ENCODE measurements at places on chromosomes 2 and 18.

DNA sequence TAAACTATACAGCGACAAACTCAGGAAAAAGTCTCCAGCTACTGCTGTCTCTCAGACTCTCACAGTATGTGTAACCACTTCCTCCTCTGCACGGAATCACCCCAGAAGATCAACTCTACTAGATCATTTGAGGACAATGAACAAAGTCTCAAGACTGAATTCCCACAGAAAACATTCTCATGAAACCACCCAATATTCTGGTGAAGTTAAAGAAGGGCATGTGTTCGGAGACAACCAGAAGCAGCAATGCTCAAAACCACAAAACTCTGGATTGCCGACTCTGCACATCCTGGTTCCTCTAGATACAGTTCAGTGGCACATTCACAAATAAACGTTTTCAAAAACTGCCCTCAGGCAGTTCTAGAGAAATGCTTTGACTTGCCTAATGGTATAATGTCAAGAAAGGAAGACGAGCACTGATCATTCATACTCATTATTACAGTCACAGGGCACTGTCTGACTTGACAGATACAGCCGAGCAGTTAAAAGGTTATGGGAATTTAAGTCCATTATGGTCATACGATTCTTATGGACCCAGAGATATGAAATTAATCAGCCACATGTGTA, 91.9 kb upstream of the STK17B start:
- peak; percentile 45 for DNase-seq

- no peak for DNase-seq
Measured at GRCh38 chr2:122639711-122640110, 884.3 kb downstream of the TSN start.

GRCh38 chr18:10482985-10483949, 28.8 kb downstream of the APCDD1 start:
- peak; percentile 80 for DNase-seq

DNA sequence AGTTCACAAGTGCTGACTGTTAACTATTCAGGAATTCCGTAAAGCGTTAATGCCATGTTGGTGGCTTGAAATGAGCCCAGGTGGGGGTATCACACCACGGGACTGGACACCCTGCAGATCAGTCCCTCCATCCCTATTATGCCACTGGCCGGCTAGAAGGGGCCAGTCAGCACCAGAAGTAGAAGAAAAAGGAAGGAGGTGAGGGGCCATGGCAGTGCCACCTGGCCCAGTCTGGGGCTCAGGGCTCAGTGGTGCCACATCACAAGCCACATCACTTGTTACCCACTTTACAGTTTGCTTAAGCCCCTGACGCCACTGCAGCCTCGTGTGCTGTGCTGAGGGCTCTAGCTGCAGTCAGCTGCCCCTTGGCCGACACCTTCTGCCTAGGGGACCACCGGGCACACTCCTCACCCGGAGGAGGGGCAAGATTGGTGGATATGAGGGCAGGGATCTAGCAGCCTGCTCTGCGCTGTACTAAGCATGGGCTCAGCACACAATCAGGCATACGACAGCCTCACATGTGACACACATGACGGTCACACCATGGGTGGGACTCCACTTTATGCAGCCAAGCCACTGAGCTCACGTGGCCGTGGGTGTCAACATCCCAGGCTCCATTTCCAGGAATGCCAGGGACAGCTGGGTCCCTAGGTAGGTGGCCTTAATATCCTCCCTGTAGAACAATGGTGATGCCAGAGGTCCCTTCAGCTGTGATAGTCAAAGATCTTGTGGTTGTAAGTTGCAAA, 3.6 kb downstream of the LIMS2 start:
- no peak for DNase-seq

GRCh38 chr2:25720575-25720974, 47.2 kb upstream of the DTNB start:
- DNase-seq: no peak

DNA sequence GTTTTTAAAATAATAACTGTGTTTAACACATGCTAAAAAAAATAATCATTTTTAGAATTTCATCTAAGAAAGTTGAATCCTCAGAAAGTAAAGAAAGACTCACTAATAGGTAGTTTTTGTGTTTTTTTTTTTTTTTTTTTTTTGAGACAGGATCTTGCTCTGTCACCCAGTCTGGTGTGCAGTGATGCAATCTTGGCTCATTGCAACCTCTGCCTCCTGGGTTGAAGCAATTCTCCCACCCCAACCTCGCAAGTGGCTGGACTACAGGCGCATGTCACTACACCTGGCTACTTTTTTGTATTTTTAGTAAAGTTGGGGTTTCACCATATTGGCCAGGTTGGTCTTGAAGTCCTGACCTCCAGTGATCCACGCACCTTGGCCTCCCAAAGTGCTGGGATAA, 7.1 kb downstream of the CKAP2L start:
- DNase-seq: no peak

DNA sequence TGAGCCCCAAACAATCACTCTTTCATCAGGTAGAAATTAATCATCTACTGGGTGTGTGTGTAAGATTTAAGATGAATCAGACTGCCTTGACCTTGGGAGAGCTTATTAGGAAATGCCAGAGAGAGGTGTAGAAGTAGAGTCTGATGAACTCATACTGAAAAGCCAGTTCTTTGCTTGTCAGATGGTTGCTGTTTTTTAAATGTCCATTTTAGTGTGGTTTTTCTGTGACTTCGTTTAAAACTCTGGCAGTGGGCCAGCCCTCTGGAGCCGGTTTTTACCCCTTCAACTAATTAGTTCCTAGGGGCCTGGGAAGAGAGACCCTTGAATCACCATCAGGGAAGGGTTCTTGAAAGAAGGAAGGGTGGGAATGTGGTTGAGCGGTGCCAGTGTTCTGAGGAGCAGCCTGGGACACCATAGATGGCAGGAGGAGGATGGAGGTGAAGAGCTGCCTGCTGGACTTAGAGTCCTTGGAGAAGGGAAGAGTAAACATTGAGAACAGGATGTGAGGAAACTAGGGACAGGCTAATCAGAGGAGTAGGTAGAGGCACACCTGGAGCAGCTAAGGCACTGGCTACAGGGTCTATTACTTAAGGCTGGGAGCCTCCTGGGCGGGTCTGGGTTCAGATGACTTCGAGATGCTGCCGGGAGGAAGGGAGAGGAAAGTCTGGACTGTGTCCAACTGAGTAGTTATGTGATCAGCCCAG, 66.1 kb downstream of the LRRFIP1 start:
- no peak for DNase-seq

GRCh38 chr18:54069729-54070128, 154.7 kb downstream of the MBD2 start:
- no peak for DNase-seq

DNA sequence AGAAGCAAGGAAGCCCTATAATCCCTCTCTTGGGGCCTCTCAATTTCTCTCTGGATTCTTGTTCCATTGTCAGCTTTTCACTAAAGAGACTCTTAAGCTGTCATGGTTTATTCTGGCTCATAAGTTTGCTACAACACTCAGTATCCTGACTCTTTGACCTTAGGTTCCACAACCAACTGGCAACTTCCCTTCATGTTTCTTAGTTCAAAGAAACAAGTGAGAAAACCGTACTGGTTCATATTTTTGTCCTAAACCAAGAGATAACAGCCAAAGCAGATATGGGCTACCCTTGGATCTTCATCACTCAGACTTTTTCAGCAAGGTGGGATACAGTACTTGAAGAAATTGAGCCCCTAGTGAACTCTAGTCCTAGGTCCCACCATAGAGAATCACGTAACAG, 109.9 kb upstream of the CRIM1 start:
- DNase-seq: no peak

DNA sequence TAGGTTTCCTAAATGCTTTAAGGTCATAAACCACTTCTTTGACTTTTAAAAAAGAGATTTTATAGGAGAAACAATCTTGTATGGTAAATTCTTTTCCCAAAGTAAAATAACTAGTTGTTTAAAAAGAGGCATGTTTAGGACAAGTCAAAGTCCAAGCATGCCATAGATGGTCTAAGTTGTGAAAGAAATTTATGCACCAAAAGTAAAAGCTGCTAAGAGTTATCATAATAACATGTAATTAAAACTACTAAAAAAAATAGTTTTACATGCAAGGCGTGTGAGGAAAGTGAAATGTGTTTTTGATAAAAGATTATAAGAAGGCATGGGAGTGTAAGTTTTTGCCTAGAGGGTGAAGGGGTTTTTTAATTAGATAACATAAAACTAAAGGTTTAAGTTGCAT, 22.5 kb downstream of the FAM210A start:
- DNase-seq: no peak

DNA sequence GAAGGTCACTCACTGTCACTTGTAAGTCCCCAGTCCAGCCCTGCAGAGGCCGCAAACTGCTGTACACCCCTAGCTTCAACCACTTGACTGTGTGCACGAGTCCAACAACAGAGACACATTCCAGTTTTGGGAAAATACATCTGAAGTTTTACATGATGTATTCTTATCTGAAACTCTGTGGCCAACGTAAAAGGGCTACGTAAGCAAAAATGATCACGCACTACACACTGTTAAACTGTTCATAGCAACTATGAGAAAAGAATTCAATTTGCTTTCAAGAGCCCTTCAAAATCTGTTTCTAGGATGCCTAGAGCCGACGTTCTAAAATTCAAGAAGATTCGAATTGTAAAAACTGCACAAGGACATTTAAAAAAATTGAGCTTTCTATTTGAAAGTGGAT, 26.0 kb downstream of the EDAR start:
- no peak for DNase-seq

DNA sequence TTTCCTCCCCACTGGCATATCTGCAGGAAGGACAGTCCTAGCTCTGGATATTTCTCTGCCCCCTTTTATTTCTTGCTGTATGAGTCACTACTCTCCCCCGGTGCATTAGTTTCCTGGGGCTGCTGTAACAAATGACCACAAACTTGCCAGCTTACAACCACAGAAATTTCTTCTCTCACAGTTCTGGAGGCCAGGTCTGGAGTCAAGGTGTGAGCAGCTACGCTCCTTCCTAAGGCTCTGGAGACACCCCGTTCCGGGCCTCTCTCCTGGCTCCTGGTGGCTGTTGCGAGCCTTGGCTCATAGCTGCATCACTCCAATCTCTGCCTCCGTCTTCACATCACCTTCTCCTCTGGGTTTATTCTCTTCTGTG, 34.1 kb downstream of the PTPRM start:
- DNase-seq: no peak

DNA sequence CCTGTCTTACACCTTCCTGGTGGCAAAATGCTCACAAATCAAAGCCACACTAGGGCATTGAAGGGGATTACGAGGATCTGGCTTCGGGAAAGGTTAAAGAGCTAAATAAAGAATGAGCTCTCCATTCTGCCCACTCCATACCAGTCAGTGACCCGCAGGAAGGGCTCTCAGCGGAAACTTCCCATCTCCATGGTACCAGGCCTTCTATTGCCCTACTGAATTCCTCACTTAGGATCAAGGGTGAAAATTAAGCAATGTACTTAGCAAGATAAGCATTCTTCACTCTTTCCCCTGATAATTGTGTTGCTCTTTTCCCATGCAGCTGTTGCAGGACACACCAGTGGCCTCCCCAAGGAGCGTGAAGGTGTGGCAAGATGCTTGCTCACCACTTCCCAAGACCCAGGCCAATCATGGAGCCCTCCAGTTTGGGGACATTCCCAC, 75.6 kb upstream of the TTC39C start:
- no peak for DNase-seq

- no peak for DNase-seq
Measured at GRCh38 chr2:239612133-239612532, 211.3 kb upstream of the HDAC4 start.

GRCh38 chr2:60565472-60565871, 12.0 kb upstream of the BCL11A start:
- no peak for DNase-seq
